ENCODE measurements at places on chromosomes 4 and X.

- DNase-seq: no peak
These were observed 56.5 kb upstream of the PPARGC1A start for GRCh38 chr4:23946299-23946698.

GRCh38 chrX:75522565-75523431, at the start of gene ZDHHC15:
TSS of gene ZDHHC15 (minus strand) at chrX:75523037. CDS start at chrX:75523024, 13 bp downstream.
- DNase-seq: no peak

GRCh38 chr4:18518098-18518497, 496.5 kb upstream of the LCORL start:
- DNase-seq: peak; percentile 22

GRCh38 chr4:183240581-183241321, 79.3 kb downstream of the CLDN22 start:
- no peak for DNase-seq

GRCh38 chr4:74471264-74471663, 26.3 kb downstream of the AREG start:
- DNase-seq: no peak

- no peak for DNase-seq
These were observed 440.0 kb upstream of the PCDH10 start for GRCh38 chr4:132709056-132709455.

- DNase-seq: peak; percentile 13
These were observed 2.1 kb downstream of the UCHL1 start for GRCh38 chr4:41258783-41259182.

DNA sequence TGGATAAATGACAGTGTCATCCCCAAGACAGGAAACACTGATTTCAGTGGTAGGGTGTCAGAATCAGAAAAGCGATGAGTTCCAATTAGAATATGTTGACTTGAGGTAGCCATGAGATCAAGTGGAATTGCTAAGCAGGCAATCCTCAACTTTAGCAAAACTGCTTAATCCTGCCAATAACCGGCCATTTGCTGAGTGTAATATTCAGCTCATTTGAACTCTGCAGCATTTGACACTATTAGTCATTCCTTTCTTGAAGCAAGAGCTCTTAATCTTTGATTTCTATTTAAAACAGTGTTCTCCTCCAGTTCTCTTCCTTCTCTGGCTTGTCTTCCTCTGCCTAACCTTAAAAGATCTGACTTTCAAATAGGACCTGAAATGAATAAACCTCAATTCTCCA, 68.7 kb upstream of the DCLK2 start:
- DNase-seq: no peak

GRCh38 chrX:154044091-154044490, 24.4 kb upstream of the IRAK1 start:
- DNase-seq: no peak

DNA sequence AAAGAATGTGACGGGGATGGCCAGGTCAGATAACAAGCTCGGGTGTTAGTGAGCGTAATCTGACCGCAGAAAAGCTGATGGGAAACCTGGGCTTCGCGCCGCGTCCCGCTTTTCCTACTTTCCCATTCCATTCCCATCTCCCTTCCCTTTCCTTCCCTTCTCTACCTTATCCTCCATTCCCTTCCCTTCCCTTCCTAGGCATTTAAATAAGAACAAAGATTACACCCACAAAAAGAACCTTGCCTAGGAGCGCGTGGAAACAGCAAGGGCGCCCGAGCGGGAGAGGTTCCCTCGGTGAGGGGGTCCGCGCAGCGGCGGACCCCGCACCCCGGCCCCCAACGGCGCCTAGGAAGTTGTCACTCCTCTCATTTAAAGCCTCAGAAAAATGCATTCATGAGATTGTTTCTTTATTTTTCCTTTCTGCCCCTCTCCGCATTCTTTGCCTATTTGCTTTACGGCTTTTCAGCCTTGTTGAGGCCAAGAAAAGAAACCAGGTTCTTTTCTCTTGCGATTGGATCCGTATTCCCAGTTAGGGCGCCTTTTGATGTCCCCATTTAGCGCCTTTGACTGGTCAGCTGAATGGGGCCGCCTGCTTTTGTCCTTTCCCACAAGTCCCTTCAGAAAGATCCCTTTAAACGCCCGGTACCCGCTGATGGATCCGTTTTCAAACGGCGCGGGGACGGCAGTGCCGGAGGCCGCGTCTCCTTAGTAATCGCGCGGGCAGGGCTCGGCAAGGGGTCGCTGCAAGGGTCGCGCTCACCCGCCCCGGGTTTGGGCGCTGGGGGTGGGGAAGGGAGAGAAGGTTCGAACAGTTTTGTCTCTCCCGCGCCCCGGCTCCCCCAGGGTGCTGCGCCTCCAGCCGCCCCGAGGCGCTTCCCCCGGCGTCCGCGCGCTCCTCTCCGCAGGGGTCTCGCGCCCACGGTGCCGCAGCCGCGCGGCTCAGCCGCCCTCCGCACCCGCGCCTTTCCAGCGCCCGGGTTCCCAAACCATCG, 54.1 kb upstream of the TMEM33 start:
- no peak for DNase-seq

DNA sequence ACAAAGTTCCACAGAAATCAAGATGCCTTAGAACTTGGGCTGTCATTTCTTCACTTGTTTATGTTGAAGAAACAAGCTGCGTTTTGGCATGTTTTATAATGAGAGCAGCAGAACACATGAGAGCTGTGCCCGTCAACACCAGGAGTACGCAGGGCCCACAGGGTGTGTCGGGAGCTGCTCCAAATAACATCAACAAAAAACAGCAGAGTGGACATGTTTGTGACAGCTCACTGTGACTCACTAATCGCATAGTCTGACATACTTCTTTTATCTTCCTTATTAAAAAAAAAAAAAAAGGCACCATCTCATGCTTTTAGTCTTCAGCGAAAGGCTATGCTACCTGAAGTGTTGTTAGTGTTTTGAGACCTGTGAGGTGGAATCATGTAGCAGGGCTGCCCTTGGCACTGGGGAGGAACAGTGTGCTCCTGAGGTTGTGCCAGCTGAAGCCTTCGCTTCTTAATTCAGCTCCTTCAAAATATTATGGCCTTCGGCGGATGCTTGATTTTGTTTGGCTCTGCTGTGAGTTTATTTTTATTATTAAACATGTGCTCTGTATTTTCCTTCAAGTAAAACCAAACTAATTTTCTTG, 32.8 kb downstream of the FHDC1 start:
- DNase-seq: no peak

DNA sequence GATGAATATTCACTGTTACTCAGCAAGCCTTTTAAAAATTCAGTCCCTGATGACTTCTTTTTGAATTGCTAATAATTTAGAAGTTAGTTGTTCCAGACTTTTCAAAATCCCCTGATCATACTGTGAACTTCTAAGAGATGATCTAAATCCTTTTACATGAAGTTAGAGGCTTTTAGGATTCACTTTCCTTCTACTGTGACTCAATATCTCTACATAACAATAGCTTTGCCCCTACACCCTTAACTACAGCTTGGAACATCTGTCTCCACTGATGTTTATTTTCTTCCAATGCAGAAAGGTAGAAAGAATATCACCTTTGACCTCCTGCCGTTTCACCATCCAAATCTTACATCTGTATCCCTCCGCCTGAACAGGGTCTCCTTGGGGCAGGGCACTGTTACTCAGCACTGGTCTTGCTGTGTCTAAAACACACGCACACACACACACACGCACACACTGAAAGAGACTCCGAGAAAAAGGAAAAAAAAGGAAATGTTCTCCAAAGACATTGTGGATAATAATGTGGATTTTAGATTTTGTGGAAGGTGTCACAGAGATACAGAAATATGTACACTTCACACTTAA, 111.6 kb upstream of the GPRIN3 start:
- no peak for DNase-seq

DNA sequence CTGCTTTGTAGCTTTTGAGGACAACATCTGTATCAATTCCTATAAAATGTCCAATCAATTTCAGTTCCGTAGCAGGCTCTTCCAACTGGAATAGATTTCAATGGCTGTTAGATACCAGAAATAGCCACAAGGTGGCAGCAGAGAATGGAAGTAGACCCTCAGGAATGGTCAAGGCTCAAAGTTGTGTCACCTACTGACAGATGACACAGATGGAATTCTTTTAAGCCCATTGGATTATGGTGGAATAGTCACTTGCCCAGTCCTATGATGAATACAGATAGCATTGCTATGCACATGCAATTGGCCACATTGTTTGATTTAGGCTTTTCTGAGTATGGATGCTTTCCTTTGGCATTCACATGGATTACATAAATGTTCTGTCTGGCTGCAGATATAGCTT, 130.4 kb upstream of the RADX start:
- DNase-seq: peak; percentile 3

GRCh38 chr4:6963139-6963611, 53.5 kb downstream of the TBC1D14 start:
- peak; percentile 74 for DNase-seq

- DNase-seq: no peak
These were observed 5.0 kb upstream of the ZRSR2 start for GRCh38 chrX:15785176-15785750.

- peak; percentile 41 for DNase-seq
These were observed 29.5 kb upstream of the XIAP start for GRCh38 chrX:123830309-123830708.

DNA sequence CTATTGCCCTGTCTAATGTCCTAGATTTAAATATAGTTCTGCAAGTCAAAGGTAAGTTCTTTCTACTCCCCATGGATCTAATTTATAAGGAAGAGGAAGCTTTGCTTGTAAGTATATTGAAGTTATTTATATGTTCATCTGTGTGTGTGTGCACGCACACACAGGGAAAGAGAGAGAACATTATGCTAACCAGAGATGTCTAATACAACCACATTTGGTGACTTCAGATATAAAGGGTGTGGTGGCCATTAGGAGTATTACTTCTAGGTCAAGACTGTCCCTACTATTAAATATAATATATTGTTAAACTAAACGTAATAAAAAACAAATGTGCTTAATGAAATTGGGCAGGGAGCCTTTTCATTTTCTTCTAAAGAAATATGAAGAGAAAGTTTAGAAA, 4.1 kb downstream of the DCK start:
- no peak for DNase-seq

DNA sequence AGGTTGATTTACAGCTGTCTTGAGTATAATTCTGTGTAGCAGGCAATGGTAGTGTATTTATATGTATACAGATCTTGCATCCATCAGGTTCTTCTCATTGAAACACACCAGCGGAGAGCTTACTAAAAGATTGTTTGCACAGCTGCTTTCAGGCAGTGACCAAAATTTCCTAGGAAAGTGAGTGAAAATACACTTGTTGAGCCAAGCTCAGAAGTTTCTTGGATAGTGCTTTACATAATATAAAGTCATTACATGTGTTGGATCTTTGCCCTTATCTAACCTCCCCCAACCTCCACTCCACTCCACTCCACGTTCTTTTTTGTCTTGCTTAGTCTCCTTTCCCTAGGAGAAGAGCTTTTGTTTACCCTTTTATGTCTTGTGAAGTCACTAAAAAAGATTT, 34.1 kb downstream of the CNKSR2 start:
- peak; percentile 58 for DNase-seq

DNA sequence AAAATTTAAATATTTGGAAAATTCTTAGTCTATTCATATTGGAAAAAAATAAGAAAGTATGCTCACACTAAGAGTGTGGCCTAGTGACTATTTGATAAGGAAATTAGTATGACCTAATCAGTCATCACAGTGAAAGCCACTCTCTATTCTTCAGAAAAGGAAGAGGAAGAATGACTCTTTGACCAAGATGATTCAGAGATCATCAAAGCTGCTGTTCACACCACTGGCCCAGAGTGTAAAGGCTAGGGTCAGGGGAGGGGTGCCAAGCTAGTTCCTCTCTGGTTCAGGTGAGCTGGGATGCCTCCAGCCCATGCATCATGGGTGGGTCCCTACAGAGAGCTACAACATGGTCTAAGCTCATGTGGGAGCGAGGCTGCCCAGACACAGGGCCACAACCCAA, 396.9 kb upstream of the NDST3 start:
- DNase-seq: no peak

- DNase-seq: no peak
These were observed 1160.3 kb downstream of the FSTL5 start for GRCh38 chr4:161003418-161004057.

DNA sequence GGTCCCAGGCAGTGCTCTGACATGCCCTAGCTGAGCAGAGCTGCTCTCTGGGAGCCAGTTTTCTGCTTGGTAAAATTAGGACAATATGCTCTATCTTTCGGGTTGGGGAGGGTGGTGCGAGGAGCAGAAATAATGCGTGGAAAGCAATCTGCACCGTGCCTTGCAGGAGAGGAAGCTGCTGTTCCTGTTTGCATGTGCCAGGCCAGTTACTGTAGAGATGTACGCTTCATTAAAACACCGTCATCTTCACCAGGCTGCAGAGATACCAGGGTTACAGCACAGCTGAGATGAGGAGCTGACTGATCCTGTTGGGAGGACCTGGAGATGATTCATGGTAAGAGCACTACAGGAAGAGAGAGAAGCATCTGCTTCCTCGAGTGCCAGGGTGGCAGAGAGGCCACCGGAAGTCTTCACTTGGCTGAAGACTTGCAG, 29.5 kb upstream of the IRF2 start:
- DNase-seq: no peak

GRCh38 chr4:156322592-156322991, 368.9 kb upstream of the CTSO start:
- no peak for DNase-seq

GRCh38 chr4:86857341-86858052, 8.3 kb upstream of the SLC10A6 start:
- no peak for DNase-seq

DNA sequence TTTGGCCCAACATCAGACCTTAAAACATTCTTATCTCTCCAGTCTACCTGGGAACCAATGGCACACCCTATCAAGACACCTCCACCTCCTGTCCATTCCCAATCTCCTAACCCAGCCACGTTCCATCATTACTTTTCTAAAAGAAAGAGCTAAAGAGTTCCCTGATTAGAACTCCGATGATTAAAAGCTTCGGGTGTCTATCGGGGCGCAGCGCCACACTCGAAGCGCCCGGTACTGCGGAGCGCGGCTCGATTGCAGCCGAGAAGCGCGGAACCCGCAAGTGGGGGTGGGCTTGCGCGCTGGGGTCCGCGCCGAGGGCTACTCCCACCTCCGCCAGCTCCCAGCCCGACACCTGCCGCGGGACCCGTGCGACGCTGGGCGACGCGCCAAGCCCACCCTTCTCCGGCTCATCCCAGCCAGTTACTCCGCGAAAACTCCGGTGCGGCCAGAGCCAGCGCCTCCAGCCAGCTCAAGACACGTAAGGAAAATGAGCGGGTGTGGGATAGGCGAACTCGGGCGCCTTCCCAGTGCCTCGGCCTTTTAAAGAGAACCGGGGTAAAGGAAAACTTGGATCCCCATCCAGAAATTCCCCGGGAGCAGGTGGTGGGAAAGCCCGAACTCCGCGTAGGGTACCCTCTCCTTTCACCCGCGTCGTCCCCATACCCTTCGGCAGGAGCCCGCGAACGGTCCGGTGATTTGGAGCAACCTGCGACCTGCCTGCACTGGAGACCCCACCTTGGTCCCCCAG, 593 bp downstream of the NPY1R start:
- no peak for DNase-seq

All from NCI-H146 (cell line).